Activated CD4-positive, alpha-beta T cell treated with anti-CD3 and anti-CD28 coated beads, Interleukin-2, amount 10 ng/mL, durations not matched to agents 24 days and 14 days (primary cell): ENCODE measurements at places on chromosomes 11 and 22. TPM values are rescaled to one million over a fixed set of nuclear protein-coding genes. Genes with fewer than 3 reads are reported as not detected.
A peak's percentile ranks its signal among the peaks of the same experiment; 100 is the strongest.

Gene ST14
- 0.14 TPM in 1 of 2 replicates, not detected in the other for total RNA-seq

GRCh38 chr11:123308077-123308476 lies 113.0 kb upstream of the CLMP start:
- H3K4me3 ChIP-seq: no peak overlapping the region
- H3K27ac ChIP-seq: no peak overlapping the region
- no peaks in the 10 kb centered on the region for H3K36me3 ChIP-seq
- no peaks in the 10 kb centered on the region for H3K27me3 ChIP-seq

Gene MRGPRX4
- not detected in 2 replicates for total RNA-seq

Gene ISX
- total RNA-seq: not detected in 2 replicates

Gene RTN3
- total RNA-seq: 51.3 and 54.2 TPM in 2 replicates

DNA sequence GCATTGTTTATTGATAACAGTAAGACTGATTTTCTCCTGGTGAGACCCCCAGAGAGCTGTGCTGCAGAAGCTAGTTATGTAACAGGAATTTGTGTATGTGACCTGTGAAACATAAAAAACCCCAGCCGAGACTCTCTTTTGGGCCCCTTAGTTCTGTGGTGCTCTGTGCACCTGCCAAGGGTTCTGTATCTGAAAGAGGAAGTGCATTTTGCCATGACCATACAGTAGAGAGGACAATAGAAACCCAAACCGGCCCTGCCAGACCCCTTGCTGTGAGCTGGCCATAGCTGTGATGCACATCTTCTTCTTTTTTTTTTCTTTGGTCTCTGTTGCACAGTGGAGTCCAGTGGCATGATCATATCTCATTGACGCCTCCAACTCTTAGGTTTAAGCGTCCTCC lies 31.4 kb upstream of the APOL5 start:
- H3K36me3 ChIP-seq: no peaks in the 10 kb centered on the region
- H3K27ac ChIP-seq: no peak overlapping the region
- H3K27me3 ChIP-seq: peaks cover 8% of the 10 kb centered on the region
- no peak overlapping the region for H3K4me3 ChIP-seq
- DNase-seq: no peak
- H3K4me1 ChIP-seq: no peaks in the 10 kb centered on the region

Gene NAGA
- total RNA-seq: 28.2 and 29.9 TPM in 2 replicates

Gene GGT5
- 0.07 TPM in 1 of 2 replicates, not detected in the other for total RNA-seq

- H3K27ac ChIP-seq: no peak overlapping the region
- H3K27me3 ChIP-seq: peaks cover 25% of the 10 kb centered on the region
- DNase-seq: no peak
- H3K36me3 ChIP-seq: no peaks in the 10 kb centered on the region
These were observed 21.0 kb downstream of the RPL3 start for GRCh38 chr22:39298241-39298987.

GRCh38 chr11:120211522-120212258 lies 858 bp downstream of the OAF start:
- peak overlapping the region; percentile 93 for H3K4me3 ChIP-seq
- peaks cover 10% of the 10 kb centered on the region for H3K4me1 ChIP-seq
- H3K27ac ChIP-seq: peak overlapping the region; percentile 81
- peaks cover 1% of the 10 kb centered on the region for H3K36me3 ChIP-seq
- peaks cover 56% of the 10 kb centered on the region for H3K27me3 ChIP-seq

DNA sequence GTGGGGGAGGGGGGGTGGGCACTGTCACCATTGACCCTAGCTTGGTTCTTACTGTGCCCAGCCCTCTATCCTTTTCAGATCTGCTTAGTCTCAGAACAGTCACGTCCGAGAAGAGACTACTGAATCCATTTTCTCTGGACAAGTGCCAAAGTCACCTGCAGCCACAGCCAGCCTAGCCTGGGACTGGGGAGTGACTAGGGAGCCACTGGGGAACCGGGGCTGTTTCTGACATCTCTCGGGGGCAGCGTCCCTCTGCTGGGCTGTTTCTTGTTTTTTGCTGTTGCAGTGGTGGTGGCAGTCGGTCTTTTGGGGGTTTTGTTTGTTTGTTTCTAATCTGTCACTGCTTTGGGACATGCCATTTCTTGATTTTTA lies 8.7 kb downstream of the SLC37A2 start:
- H3K27me3 ChIP-seq: peaks cover 11% of the 10 kb centered on the region
- no peaks in the 10 kb centered on the region for H3K36me3 ChIP-seq
- H3K4me1 ChIP-seq: peaks cover 18% of the 10 kb centered on the region
- no peak overlapping the region for H3K27ac ChIP-seq
- H3K4me3 ChIP-seq: no peak overlapping the region
- DNase-seq: no peak

Gene DMC1
- 14.2 and 14.3 TPM in 2 replicates for total RNA-seq

Gene SLC22A8
- total RNA-seq: not detected in 2 replicates

DNA sequence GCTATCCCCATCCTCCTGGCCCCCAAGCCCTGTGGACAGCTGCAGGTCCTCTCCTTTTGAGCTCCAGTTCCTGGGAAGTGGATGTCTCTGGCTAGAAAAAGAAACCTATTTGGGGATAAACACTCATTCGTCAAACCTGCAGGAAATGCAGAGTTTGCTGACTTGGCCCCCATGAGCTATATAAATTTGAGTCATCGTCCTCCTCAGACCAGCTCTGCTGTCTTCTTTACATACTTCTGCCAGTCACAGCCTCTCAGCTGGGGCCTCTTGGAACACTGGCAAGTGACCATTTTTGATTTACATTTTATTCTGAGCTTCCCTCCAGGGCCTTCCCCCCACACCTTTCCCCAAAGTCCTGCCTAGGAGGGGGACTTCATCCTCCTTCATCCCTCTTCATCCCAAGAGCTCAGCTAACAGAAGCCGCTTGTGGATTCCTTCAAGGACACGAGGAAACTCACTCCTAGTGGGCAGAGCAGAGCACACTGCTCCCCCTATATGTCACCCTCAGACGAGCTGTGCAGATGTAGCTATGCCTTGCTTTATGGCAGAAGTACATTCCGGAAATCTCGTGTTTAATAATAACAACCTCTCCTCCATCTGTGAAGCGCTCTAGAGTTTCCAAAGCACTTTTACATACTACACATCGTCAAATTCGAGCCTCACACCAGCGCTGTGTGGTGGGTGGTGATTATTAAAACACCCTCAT lies 131.8 kb downstream of the FEZ1 start:
- H3K27me3 ChIP-seq: peaks cover 5% of the 10 kb centered on the region
- no peak overlapping the region for H3K27ac ChIP-seq
- no peak for DNase-seq
- no peaks in the 10 kb centered on the region for H3K36me3 ChIP-seq

DNA sequence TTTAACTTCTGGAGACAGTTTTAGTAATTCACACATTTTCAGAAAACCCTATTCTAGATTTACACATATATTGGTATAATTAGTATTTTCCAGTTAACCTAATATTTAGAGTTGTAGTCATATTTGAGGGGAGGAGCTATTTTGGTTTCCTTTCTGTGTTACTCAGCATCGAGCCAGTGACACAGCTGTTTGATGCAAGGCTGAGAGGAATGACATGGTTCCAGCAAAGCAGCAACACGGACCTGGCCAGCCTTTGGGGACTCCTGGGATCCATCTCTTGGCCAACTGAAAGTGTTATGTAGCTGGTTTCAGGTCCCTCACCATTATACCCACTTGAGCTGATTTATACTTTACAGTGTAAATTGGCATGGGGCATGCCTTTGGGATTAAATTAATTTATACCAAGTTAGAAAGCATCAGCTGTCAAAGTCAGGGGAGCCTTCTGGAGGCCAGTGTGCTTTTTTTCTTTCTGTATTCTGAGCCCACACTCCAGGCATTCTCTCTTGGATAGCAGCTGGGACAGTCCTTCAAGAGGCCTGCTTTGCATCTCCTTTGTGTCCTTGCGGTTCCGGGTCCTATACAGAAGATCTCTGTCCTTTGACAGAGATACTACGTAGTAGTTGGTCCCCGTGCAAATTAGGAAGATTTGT lies 91.3 kb upstream of the SLC25A18 start:
- no peak overlapping the region for H3K4me3 ChIP-seq
- H3K4me1 ChIP-seq: no peaks in the 10 kb centered on the region
- no peak for DNase-seq

DNA sequence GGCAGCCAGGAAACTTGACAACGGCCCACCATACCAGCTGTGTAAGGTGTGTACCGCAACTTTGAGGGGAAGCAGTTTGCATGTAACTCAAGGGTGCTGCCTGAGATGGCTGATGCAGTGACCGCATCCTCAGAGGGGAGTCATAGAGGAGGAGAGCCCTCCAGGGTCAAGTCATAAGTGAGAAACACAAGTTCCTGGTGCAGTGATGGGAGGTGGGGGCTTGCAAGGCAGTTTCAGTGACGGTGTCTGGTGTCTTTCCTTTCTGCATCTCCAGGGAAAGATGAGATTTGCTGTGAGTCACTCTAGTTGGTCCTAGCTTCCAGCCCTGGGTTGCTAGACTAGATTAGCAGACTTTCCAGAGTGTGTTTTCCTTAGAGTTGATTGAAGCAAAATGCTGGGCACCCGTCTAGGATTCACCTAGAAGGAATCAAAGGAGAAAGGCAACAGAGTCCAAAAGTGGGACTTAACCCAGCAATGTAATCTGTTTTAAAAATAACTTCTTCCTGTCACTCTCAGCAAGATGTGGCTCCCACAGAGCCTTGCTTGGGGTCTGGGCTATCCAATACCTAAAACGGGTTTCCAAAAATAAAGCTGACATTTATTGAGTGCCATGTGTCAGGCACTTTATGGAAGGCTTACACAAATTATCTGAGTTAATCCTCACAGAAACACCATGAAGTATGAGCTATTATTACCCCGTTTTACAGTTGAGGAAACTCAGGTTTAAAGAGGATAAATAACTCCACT lies 265.4 kb upstream of the PLET1 start:
- H3K27me3 ChIP-seq: peaks cover 4% of the 10 kb centered on the region
- H3K27ac ChIP-seq: no peak overlapping the region
- H3K4me3 ChIP-seq: no peak overlapping the region
- H3K36me3 ChIP-seq: no peaks in the 10 kb centered on the region
- no peaks in the 10 kb centered on the region for H3K4me1 ChIP-seq

Gene BEST1
- 0.07 TPM in 1 of 2 replicates, not detected in the other for total RNA-seq

- peak overlapping the region; percentile 22 for H3K27ac ChIP-seq
- H3K36me3 ChIP-seq: peaks cover 5% of the 10 kb centered on the region
- no peak for DNase-seq
- H3K27me3 ChIP-seq: peaks cover 2% of the 10 kb centered on the region
These were observed 2.3 kb upstream of the USP28 start for GRCh38 chr11:113877670-113878055.

GRCh38 chr11:72497731-72498130 lies 63.4 kb upstream of the CLPB start:
- peaks cover 4% of the 10 kb centered on the region for H3K4me1 ChIP-seq
- DNase-seq: no peak
- no peak overlapping the region for H3K4me3 ChIP-seq
- no peak overlapping the region for H3K27ac ChIP-seq

Gene ZNF214
- not detected in 2 replicates for total RNA-seq

- no peaks in the 10 kb centered on the region for H3K4me1 ChIP-seq
- no peaks in the 10 kb centered on the region for H3K36me3 ChIP-seq
- peak; percentile 62 for DNase-seq
- peaks cover 8% of the 10 kb centered on the region for H3K27me3 ChIP-seq
These were observed 93.8 kb upstream of the FGF3 start for GRCh38 chr11:69912911-69913451.

Gene MS4A2
- total RNA-seq: not detected in 2 replicates

Gene SIDT2
- total RNA-seq: 23.9 and 29.1 TPM in 2 replicates

Gene CYTH4
- 43.5 and 44.9 TPM in 2 replicates for total RNA-seq

Gene EP300
- 61.1 and 68.0 TPM in 2 replicates for total RNA-seq

Gene JRKL
- total RNA-seq: 9.9 and 11.9 TPM in 2 replicates
